Caco-2 (cell line): ENCODE measurements at places on chromosomes 5 and 9.

DNA sequence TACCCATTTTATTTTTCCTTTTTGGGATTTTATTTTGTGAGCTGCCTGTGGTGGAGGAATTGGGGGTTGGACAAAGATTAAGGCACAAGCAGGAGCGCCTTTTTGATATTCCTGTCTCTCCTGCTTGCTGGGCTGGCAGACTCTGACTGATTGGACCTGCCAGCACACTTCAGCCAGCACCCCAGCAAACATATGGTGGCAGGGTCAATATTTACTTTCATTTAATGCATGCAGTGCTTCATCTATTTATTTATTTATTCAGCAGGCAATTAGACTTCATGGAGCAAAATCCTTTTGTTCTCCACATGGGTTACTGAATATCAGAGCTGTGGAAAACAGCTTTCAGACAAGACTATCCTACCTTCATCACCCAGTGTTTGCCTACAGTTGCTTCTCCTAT is 48.4 kb upstream of the EPB41L4A start:
- DNase-seq: no peak

- DNase-seq: no peak
These were observed 481.3 kb downstream of the GADD45G start for GRCh38 chr9:90086101-90086511.

- no peak for DNase-seq
These were observed 131.9 kb downstream of the ST8SIA4 start for GRCh38 chr5:100771181-100771580.

DNA sequence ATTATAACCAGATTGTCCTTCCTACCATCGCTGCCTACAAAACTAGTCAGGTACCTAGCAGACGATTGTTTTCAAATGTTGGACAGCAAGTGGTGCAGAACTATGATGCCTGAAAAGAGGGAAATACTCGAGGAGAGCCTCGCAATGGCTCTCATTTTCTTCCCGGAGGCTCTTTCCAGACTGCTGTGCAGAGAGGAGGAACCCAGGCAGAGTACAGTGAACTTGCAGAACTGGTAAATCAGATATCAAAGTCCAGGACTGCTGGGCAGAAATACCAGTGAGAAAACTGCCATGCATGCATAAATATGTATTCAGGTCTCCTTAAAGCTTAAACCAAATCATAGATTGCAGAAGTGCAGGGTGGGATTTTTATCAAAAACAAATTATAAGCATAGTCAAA is 26.4 kb upstream of the UGT3A1 start:
- no peak for DNase-seq

DNA sequence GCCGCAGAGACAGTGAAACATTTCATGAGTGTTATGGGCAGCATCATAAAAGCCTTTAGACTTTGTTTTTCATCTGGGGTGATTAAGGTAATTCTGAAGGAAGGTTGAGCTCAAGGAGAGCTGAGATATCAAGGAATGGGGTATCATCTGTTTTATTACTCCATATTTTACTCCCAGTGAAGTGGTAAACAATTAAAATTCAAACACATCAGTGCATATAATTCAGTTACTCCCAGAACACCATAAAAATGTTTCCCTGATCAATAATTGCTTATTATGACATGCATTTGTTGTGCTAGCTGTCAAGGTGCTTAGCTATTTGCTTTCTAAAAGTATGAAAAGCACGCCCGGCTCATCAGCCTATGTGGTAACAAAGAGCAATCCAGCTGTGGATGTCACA is 81.7 kb downstream of the DOCK8 start:
- no peak for DNase-seq

DNA sequence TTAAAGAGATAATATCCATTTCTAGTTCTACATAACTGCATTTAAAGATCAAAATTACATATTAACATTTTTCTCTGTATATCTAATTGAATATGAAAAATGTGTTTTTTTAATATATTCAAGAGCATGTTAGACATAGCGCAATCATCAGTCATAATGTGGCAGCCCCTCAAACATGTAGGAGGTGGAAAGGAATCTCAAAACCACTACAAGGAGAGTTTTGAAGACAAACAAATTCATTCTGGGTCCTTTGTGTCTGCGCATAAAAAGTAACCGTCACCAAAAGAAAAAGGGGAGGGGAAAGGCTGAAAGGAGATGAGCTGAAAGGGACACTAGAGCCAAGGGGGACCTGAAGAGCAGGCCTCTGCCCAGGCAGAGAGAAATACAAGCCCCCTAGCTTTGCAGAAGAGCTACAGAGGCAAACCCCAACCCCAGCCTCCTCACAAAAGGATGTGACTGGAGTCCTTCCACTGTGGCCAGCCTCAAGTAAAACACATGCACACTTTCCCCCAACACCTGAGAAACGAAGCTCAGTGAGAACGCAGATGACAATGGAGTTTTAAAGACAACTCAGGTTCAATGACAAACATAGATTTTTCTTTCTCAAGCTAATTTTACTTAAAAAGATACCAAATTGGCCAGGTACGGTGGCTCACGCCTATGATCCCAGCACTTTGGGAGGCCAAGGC is 62.0 kb downstream of the MAPKAP1 start:
- no peak for DNase-seq

DNA sequence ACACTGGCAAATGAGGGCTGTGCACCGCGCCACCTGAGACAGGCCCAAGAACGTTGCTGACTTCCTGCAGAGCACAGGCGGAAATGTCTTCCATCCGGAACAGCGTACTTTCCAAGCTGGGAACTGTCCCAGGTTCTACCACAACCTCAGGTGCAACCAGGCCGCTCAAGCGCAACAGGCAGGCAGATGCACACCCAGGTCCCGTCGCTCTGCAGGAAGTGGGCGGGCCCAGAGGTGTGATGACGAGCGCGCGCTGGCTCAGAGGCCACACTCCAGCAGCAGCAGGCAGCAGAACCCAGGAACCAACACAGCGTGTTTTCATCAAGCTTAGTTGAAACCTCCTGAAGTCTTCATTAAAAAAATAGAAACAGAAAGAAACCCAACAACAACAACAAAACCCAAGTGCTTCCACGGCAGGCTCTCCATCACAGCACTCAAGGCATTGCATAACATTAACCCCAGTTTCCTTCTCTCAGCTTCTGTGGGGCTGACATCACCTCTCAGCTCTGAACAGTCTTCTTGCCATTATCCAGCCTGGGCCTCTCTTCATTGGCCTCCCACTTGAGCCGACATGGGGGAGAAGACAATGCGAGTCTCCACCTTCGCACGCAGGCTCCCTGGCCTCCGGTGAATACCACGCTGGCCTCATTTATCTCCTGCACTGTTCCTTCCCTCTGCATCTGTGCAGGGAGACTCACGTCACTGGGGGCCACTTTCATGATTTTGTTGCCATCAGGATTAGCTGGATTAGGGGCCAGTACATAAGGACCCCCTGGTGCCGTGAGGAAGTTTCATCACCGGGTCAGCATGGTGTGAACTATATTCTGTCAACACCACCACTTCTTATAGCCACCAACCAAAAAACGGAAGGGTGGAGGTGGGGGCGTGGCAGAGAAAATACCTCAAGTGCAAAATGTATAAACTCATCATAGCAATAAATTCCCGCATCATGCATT is 22.1 kb downstream of the PTCH1 start:
- peak; percentile 81 for DNase-seq

- peak; percentile 89 for DNase-seq
These were observed 2.8 kb upstream of the AMBP start for GRCh38 chr9:114080773-114081440.
